ENCODE measurements at places on chromosomes 1 and 21.

GRCh38 chr1:201874672-201875071 is 14.0 kb upstream of the SHISA4 start:
- no peak for DNase-seq

- no peak for DNase-seq
These were observed 579 bp upstream of the GTF2B start for GRCh38 chr1:88891951-88892340.

DNA sequence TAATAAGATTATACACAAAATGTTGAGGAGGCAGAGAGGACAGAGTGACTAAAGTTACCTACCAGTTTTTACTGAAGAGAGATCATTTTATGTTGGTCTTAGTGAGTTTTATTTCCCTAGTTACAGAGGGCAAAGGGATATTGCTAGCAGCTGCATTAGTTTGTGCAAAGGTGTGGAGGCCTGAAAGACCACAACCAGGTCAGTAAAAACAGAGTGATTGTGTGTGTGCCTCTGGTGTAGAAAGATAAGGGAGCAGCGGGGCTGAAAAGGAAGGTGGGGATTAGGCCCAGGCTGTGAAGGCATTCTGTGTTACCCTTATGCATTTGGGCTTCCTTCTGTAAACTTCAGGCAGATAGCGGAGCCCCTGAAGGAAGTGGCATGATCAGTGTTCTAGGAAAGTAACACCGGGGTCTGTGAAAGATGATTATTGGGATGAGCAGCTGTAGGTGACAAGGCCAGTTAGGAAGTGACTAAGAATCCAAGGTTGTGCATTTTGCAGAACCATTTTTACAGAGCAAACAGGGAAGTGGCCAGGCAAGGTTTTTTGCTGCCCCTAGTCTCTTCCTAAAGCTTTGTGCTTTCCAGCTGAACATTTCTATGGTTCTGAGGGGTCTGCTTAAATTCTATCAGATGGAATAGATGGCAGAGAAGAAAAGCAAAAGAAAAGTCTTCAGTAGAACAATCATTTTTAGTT is 3.7 kb downstream of the GADD45A start:
- no peak for DNase-seq

- no peak for DNase-seq
These were observed 20.7 kb downstream of the AGT start for GRCh38 chr1:230693221-230693620.

DNA sequence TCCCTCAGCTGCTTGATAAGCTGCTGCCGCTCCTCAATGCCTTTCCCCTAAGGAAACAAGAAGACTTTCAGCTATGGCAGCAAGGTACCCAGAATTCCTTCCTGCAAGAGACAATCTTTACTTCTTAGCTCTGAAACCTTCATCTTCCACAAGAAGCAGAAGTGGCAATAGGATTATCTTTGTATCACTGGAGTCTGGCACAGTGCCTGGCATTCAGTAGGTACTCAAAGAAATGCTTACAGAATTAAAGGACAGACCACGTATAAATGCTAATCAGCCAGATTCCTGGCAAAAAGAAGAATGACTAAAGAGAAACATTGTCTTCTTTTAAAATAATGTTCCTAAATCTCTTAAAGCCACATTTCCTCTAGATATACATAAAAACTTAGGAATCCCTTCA is 43.7 kb downstream of the SLC27A3 start:
- no peak for DNase-seq

GRCh38 chr1:109634292-109634691 is 14.7 kb downstream of the AMPD2 start:
- no peak for DNase-seq

- no peak for DNase-seq
These were observed 32.1 kb upstream of the SCYL3 start for GRCh38 chr1:169925505-169926482.

DNA sequence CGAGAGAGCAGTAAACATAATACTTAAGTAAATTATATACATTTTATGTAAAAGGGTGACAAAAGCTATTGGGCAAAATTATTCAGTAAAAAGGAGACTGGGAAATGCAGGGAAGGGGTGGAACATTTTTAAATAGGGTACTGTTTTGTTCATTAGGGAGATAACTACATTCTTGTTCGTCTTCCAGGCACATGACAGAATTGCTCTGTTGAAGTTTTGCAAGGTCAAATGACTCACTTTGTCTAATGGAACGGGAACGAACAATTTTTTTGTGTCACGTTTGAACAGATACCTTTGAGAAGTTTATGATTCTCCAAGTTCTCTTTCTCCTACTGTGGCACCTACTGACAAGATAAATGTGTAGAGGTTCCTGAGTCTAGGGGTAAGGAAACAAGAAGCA is 382.3 kb upstream of the ZRANB2 start:
- no peak for DNase-seq

Data from activated CD4-positive, alpha-beta T cell treated with anti-CD3 and anti-CD28 coated beads, Interleukin-2, amount 50 U/mL, for 4 hours (primary cell).